ENCODE measurements at places on chromosomes 1 and 21.
A peak's percentile ranks its signal among the peaks of the same experiment; 100 is the strongest.

DNA sequence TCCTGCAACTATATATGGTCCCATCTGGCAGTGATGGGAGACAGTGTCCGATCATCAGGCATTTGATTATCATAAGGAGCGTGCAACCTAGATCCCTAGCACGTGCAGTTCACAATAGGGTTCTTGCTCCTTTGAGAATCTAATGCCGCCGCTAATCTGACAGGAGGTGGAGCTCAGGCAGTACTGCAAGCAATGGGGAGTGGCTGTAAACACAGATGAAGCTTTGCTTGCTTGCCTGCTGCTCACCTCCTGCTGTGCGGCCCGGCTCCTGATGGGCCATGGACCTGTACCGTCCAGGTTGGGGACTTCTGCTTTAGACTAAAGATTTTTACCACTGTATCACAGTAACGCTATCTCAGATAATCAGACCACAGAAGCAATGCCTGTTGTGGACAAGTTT lies 63.8 kb downstream of the TGFB2 start:
- DNase-seq: no peak

DNA sequence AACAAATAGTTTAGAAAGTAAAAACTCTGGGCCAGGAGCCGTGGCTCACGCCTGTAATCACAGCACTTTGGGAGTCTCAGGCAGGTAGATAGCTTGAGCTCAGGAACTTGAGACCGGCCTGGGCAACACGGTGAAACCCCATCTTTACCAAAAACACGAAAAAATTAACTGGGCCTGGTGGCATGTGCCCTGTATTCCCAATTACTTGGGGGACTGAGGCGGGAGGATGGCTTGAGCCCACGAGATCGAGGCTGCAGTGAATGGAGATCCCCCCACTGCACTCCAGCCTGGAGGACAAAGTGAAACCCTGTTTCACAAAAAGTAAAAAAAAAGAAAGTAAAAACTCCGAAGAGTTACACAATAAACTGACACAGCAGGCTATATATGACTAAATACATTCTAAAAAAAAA lies 10.6 kb downstream of the CEP170 start:
- DNase-seq: no peak

DNA sequence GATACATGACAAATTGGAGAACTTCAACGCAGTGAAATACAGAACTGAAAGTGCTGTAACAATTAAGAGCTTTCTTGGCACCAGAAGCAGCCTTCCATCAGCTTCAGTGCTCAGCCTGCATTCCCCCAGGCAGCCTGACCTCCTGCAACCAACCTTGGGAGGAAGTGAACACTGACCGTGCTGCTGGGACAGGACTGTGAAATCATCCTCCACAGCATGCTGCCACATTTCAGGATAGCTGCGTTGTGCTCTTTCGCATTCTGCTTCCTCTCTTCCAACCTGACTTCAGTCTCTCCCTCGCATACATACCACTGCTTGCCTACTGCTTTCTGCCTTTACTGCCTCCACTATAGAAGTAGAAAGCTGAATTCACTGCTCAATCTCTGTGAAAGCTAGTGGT lies 388.6 kb downstream of the RWDD3 start:
- DNase-seq: no peak

DNA sequence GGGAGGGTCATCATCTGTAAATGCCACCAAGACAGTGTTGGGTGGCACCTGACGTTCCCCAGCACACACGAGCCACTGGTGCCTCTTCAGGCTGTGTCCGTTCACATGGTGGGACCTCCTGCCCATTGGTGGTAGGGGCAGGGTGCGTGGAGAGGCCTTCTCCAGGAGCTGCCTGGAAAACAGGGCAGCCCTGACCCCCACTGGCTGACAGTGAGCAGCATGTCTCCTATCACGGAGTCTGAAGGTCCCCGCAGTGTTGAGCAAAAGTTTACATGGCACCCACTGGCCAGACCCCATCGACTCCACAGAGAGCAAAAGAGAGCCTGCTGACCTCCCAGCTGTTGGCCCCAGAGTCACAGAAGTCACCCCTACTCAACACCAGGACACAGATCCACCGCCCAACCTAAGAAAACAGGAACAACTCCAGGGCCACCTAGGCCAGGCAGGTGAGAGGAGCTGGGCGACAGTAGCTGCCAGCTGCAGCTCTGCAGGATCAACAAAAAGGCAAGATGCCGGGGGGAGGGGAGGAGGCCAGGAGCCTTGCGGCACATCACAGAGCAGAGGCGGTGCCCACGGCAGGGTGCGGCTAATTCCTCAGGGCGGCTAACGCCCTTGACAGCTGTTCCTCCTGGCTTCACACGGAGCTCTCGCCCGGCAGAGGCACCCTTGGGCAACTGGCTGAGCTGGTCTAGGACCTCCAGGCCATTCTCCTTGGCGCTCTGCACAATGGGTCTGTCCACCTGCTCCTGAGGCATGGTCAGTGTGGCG lies 14.4 kb upstream of the IFI6 start:
- peak; percentile 87 for DNase-seq

DNA sequence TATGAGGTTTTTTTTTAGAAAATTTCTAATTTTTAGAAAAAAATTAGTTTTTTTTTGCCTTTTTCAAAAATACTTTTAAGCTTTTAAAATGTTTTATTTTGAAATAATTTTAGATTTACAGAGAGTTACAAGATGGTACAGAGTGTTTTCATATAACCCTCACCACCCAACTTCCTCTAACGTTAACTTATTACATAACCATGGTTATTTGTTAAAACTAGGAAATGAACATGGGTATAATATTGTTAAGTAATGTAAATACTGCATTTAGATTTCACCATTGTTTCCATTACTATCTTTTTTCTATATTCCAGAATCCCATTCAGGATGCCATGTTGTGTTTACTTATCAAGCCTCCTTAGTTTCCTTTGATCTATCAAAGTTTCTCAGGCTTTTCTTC lies 45.2 kb upstream of the ST6GALNAC3 start:
- DNase-seq: no peak

GRCh38 chr1:240115831-240116230 lies 24.1 kb downstream of the FMN2 start:
- no peak for DNase-seq

DNA sequence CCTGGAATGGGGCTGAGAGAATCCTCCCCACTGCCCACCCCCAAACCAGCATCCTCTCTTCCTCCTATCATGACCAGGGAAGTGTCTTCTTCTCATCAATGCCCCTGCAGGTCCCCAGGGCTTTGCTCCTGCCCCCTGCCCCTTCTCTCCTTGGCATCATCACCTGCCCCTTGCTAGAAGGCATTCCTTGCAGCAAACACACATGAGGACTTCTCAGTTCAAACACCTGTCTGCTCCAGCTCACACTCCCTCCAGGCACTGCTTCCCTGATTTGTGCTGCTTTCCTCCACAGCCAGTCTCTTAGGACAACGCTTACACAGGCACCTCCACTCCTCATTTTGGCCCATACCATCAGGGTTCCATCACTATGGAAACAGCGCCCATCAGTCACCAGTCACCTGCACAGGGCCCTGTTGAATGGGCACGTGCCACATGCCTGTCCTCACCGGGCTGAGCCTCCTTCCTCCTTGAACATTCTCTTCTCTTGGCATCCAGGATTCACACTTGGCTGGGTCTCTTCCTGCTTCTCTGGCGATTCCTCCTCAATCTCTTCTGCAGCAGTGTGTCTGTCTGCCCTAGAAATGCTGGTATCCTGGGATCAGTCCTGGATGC lies 81.9 kb upstream of the EDN2 start:
- no peak for DNase-seq

GRCh38 chr1:70836456-70836855 lies 211.2 kb downstream of the PTGER3 start:
- DNase-seq: no peak

- DNase-seq: no peak
These were observed 16.6 kb upstream of the ABCG1 start for GRCh38 chr21:42202321-42202720.

DNA sequence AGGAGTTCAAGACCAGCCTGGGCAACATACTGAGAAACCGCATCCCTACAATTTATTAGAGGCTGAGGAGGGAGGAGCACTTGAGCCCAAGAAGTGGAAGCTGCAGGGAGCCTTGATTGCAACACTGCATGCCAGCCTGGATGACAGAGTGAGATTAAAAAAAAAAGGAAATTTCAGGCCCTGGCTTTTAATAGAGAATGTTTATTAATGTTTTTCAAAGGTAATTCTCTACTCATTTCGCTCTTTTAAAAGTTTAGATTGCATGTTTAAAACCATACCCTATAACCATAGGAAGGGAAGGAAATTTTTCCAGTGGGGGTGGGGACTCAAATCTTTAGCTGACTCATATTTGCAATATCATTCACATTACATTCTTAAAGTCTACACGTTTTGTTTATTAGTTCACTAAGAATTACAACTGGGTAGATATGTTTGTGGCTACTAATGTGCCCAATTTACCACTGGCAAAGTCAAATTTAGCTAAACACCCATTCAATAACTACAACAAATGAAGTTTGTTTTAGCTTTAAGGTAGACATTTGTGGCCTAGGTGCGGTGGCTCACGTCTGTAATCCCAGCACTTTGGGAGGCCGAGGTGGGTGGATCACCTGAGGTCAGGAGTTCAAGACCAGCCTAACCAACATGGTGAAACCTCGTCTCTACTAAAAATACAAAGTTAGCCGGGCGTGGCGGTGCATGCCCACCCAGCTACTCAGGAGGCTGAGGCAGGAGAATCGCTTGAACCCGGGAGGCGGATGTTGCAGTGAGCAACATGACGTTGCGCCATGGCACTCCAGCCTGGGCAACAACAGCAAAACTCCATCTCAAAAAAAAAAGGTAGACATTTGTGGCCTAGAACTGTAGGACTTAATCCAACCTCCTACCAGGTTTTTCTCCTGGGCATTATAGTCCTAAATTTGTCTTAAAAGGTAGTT lies 5.0 kb downstream of the KDM5B start:
- no peak for DNase-seq

DNA sequence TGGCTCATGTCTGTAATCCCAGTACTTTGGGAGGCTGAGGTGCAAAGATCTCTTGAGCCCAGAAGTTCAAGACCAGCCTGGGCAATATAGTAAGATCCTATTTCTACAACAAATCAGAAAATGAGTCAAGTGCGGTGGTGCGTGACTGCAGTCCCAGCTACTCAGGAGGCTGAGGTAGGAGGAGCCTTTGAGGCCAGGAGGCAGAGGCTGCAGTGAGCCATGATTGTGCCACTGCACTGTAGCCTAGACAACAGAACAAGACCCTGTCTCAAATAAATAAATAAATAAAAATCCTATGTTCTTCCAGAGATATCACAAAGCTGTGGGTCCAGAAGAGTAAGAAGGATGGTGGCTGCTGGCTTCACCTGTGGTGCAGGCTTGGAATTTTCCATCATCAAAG lies 22.1 kb downstream of the CDA start:
- no peak for DNase-seq

GRCh38 chr1:154403261-154403943 lies 1.7 kb upstream of the IL6R start:
- DNase-seq: no peak

- DNase-seq: no peak
These were observed 1.5 kb downstream of the OR14A2 start for GRCh38 chr1:247746391-247746935.

- peak; percentile 37 for DNase-seq
These were observed 736 bp upstream of the BARHL2 start for GRCh38 chr1:90717665-90718410.

- DNase-seq: no peak
These were observed 58.2 kb upstream of the MPC2 start for GRCh38 chr1:167995038-167995437.

DNA sequence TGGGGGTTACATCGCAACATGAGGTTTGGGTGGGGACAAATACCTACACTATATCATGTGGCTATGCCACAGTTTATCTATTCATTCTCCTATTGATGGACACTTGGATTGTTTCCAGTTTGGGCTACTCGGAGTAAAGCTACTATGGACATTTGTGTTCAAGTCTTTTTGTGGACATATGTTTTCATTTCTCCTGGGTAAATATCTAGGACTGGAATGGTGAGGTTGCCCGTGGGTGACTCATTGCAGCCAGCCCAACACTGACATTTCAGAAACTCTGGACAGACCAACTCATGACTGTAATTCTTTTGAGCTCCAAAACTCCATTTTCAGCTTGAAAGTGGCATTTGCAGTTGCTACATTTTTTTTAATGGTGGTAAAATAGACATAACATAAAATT lies 82.7 kb downstream of the KAZN start:
- no peak for DNase-seq

DNA sequence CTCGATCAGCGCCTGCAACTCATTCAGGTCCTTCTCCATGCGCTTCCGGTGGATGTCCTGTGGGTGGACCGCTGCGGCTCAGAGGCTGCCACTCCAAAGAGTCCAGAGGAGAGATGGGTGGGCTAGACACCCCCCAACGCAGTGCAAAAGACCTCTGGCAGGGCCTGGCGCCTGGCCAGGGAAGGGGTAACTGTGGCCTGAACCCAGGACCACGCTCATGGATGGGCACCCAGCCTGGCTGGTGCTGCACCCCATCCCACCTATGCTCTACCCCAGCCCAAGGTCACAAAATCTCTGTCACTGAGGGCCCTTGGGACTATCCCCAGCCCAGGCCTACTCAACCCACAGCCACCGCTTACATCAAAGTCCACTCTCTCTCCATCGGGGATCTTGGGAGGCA lies 12.2 kb downstream of the TNNT2 start:
- DNase-seq: no peak

All from NCI-H524 (cell line).